ENCODE measurements at places on chromosomes 16 and 17.

GRCh38 chr16:63922560-63922959, 1199.3 kb downstream of the CDH11 start:
- no peak for DNase-seq

DNA sequence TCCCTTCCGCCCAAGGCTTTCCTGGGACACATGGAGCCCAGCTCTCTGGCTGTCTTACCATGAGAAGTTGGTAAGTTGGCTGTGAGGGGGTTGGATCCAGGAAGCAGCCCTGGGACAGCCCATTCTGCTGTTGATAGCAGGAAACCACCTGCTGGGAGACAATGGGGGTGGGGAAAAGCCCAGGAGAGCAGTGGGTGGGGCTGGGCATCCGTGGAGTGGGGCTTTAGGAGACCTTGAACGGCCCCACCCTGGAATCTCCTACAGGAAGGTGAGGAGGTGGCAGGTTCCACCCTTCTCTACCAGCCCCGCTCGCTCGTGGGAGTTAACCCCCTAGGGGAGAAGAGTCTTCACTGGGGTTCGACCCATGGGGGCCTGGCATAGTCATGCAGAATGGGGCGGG, 5.8 kb downstream of the TMEM92 start:
- no peak for DNase-seq

DNA sequence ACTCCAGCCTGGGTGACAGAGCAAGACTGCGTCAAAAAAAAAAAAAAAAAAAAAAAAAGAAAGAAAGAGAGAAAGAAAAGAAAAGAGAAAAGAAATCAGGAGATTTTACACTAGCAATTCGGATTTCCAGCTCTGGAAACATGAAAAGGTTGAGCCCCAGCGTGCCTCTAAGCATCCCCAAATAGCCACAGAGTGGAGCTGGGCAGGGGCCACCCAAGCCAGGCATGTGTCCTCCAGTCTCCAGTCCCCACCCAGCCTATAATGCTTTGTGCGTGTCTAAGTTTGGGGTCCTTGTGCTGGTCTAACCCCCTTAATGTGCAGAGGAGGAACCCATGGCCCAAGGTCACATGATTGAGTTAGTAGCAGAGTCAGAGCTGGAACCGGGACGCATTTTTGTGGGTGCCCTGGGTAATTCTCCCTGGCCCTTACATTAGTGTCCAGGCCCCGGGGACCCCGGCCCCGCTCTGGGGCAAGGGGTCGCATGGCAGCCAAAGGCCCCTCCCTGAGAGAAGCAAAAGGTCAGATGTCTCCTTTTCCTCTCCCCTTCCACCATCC, 19.9 kb downstream of the ADAM11 start:
- no peak for DNase-seq

DNA sequence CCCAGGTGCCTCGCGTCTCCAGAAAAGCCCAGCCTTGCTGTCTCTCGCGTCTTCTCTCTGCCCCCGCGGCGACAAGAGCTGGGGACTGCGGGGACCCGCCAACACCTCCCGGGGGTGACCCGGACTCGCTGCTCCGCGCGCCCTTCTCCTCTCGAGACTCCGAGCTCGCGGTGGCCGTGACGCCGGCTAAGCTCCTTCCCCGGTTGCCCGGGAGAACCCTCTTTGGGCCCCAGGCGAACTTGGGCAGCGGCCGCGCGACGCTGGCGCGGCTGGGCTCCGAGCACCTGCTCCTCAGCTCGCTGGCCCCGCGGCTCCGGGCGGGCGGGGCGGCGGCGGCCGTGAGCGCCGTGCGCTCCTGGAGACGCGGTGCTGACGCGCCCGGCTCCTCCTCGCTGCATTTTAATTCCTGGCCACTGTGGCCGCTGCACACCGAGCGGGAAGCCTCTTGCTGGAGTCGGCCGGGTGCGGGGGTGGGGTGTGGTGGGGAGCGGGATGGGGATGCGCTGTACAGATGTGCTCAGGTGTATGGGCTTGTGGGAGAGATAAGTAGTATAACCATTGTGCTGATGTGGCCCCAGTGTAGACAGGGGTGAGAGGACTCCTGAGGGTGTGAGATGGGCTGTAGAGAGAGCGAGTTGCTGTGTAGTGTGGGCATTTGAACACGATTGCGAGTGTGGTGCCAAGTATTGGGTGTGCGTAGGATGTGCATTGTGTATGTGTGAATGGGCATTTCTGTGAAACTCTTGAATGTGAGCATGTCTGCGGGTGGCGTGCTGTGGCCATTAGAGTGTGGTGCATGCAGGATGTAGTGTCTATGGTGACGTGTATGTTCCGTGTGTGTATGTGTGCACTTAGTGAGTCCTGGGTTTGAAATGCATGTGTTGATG, at the start of gene ASIC2:
Gene ASIC2 (minus strand): TSS at position 315 of the 887 bp plus-strand sequence.
- peak; percentile 25 for DNase-seq

DNA sequence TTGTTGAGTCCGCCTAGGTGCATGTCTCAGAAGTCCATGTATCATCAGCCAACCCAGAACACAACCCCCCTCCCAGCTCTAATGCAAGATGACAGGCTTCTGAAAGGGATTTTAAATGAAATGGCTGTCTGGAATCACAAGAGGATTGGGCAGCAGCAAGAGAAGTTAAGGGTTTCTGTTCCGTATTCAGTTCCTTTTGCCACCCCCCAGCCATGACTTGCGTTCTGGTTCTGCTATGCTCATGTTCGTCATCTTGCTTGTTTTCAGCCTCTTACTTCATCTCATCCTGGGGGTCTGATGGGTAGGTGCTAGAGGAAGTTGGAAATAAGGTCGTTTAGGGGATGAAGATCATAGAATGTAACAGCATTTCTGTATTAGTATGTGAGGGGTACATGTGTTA, 12.0 kb downstream of the MINK1 start:
- DNase-seq: no peak

GRCh38 chr16:1209081-1209480, 16.0 kb downstream of the TPSG1 start:
- no peak for DNase-seq

DNA sequence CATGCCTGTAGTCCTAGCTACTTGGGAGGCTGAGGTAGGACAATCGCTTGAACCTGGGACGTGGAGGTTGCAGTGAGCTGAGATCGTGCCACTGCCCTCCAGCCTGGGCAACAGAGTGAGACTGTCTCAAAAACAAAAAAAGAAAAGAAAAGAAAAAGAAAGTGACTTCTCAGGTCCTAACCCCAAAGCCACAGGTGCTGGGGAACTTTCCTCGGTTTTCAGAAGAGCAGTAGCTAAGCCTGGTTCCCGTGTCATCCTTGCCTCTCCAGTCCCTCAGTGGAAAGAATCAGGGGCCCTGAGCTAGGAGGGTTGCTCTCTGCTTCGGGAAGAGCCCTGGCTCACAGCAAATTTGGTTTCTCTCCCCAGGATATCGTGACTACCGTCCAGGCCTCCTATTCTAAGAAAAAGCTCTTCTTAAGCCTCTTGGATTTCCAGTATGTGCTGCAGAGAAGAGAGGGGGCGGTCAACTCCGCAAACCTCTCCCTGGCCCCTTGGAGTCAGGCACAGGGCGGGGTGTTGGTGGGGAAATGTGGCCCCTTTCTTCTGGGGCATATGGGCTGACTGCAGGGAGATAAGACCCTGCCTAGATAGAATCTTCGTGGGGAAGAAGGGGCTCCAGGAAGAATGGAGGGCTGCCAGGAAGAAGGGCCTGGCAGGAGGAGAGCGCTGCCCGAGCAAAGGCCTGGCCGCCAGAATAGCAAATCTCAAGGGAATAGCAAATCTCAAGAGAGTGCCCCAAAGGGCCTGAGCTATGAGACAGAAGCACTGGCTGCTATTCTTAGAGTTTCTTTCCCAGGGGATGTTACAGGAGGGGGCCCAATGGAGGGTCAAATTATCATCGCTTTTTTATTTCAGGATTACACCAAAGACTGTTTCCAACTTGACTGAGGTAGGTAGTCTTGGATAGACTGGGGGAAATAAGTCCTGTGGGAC, 8.3 kb upstream of the NLRC5 start:
- DNase-seq: no peak

DNA sequence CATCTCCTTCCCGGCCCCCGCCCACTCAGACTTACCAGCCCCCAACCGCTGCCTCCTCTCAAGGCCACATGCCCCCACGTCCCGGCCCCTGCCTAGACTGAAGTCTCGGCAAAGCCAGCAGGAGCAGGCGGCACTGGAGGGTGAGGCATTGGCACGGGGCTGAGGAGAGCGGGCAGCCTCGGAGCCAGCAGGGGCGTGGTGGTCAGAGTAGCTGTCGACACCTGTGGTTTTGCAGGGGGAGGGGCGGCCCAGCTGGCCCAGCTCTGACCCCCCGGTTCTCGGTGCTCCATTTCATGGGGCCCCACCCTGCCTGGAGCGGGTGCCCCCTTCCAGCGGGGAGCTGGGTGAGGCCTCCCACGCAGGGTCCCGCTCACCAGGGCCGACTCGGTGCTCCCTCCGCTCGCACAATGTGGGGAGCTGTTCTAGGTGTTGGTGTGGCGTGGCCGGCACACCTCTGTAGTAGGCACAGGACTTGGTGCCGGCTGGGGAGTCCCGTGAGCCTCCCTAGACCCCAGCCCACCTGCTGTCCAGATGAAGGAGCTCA, 4.7 kb downstream of the CDH15 start:
- DNase-seq: no peak

DNA sequence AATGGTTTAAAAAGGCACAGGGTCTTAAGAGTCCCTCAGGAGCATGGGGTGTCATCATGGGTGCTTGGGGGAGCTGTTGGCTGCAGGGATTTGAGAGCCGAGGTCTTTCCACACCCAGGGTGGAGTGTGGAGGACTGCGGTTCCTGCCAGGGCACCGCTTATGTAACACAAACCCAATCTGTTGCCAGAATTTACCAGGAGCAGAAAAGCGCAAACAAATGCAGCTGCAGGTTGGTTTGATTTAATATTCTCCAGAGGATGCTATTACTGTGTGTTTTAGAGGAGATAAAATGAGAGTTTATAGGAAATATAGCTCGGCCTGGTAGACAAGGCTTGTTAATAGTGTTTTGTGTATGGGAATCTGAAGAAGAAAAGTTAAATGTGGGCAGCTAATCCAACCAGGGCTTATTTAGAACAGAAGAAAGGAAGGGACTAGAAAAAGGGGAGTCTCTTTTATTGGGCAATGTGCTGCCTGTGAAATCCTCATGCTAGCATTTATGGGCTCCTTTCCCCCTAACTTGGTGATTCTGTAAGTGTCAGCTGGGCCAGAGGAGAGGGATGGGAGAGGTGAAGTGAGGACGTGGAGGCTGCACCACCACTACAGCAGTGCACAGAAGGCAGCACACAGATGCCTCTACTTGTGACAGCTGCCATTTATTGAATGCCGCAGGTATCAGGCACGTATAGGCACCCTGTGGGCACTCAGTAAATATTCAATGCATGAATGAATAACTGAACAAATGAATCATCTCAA, 174.7 kb downstream of the KATNIP start:
- no peak for DNase-seq

- DNase-seq: no peak
Measured at GRCh38 chr17:43183921-43184320, 12.9 kb downstream of the NBR1 start.

DNA sequence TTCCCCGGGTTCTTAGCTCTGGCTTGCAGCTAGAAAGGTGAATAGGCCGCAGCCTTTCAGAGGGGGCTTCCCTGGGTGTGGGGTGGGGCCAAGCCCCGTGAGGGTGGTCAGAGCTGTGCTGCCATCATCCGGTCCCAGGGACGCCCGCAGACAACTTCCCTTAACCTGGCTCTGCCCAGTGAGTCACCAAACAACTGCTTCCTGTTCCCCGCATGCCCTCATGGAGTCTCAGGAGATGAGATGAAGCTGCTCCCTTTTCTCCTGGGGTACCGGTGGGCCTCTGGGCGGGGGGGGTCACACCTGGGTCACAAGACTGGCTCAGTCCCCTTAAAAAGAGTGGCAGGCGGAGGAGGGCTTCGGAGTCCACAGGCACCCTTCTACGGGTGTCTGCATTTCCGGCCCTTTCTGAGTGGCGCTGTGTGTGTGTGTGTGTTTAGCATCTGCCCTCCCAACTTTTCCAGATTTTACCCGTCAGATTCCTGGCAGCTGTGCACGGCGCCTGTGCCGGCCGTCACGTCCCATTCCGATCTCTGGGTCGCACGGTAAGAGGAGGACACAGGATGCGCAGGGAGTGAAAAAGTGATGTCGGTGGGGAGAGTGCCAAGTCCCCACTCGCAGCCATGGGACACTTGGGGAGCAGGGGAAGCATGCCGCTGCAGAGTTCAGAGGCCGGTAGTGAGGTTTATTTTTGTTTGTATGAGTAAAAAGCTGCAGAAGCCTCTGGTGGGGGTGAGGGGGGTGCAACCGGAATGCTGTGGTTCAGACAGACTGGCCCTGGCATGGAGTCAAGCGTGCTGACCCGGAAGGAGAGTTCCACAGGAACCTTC, 16.8 kb downstream of the HIC1 start:
- DNase-seq: no peak

GRCh38 chr16:23803591-23804123, 32.1 kb upstream of the PRKCB start:
- DNase-seq: peak; percentile 11

GRCh38 chr17:4215882-4216570, 47.8 kb downstream of the ANKFY1 start:
- DNase-seq: no peak

- DNase-seq: no peak
Measured at GRCh38 chr17:58280480-58281217, at the start of gene MPO. Gene MPO (minus strand): TSS chr17:58280935. CDS start chr17:58280758, 177 bp downstream.

GRCh38 chr17:80070375-80071115, 30.8 kb upstream of the GAA start:
- DNase-seq: no peak

DNA sequence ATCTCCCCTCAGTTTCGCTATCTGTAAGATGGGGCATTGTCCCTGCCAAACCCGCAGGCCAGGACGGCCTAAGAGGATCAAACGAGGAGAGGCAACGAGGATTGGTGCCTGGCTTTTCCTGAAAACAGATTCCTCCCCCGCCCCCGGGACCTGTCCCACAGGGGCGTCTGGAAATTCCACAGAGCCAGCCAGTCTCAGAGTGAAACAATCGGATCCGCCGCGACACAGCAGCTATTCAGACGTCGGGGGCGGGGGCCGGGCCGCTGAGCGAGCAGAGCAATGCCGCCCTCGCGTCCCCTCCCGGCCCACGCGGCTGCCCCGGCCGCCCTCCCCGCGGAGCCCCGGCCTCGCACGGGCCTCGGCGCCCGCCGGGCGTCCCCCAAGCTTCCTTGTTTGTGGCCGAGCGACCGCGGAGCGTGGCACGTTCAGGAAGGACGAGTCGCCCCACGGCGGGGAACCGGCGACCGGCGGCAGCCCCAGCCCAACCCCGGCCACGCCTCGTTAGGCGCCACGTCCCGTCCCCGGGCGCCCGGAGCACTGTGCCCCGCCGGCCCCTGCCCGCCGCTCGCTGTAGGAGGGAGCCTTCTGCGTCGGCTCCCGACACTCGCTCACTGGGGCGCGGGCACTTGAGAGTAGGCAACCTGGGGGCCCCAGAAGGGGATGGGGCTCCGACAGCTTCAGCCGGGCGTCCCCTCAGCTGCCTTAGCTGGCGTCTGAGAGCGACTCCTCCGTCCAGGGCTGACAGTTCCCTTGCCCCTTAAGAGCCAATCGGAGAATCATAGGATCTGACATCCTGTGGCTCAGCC, 29.6 kb upstream of the PHOSPHO1 start:
- DNase-seq: peak; percentile 13

DNA sequence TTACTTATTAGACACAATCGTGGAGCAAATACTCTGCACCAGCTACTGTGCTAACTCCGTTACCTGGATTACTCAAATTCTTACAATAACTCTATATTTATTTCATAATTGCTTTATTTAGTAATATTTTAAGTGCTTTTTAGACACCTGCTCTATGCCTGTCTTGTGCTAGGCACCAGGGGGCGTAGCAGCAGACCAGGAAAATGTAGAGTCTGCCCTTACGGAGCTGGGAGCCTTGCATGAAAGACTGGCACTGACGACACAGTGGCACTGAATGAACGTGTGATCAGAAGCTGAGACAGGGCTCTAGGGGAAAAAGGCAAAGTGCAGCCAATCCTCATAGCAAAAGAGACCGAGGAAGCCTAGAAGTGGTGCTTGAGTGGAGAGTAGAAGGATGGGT, 486.5 kb downstream of the CDH13 start:
- peak; percentile 25 for DNase-seq

GRCh38 chr17:31156326-31156725, 61.5 kb downstream of the NF1 start:
- DNase-seq: no peak
